Stimulated activated CD8-positive, alpha-beta memory T cell treated with anti-CD3 and anti-CD28 coated beads, Interleukin-15, amount 100 ng/mL, for 4 hours (primary cell): ENCODE measurements at places on chromosomes 16 and 17.

DNA sequence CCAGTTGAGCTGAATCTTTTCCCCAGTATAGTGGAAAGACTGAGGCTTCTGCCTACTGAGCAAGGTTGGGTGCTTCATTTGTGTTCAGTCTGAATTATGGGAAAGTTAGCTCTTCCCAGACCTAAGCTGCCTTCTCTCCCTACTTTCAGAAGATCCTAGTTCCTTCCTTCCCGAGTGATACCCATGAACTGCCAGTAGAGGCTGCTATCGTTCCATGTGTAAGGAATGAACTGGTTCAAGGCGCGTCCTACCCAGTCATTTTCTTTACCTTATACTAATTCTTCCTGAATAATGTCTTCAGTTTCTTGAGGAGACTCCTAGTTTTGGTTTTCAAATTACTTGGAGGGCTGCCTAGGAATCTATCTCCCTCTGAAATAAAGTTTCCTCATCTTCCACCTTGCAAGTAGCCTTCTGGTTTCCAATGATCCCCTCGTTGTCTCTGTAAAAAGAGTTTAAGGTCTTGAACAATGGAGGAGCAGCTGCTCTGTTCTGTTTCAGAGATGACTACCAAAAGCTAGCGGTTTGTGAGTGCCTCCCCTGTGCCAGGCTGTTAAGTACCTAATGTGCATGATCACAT lies 934 bp upstream of the AOC2 start:
- DNase-seq = no peak

DNA sequence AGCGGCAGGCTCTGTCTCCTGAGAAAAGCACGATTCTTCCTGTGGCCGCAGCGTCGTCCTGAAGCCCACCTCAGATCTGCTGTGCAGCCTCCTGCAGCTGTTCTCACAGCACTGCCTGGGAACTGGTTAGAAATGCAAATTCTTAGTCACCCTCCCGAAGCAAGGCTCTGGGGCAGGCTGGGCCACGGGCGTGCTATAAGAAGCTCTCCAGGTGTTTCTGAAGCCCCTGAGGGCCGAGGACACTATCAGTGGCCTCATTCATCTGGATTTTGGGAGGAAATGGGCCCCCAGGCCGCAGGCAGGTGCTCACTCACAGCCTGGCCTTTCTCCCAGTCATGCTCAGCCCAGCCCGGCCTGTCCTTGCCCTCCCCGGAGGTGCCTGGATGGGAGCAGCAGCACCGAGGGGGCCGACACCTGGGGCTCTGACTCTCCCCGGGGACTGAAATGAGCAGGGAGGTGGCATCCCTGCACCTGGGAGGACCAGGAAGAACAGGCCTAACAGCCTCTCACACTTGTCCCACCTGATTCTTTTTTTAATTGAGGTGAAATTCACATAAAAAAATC lies 10.4 kb upstream of the NLRC3 start:
- no peak for DNase-seq

DNA sequence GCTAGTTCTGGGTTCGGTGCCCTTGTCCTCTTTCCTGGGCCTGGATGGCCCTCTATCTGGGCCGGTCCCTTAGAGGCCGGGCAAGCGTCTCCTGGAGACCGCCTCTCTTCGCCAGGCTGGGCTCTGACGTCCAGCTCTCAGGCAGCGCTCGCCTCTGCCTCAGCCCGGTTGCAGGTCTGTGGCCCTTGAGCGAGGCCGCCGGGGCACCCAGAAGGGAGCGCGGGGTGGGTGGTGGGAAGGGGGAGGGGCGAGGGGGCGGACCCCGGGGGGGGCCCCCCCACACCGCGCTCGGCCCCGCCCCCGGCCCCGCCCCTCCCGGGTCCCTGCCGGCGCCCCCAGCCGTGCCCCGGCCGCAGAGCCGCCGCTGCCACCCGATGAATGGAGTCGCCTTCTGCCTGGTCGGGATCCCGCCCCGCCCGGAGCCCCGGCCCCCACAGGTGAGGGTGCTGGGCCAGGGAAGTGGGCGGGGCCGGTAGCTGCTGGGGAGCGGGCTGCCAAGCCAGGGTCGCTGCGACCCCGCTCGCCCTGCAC lies at the start of gene ARHGAP23:
ARHGAP23 (plus strand) TSS at position 353 of the 531 bp plus-strand sequence; CDS start at position 375, 22 bp downstream.
- DNase-seq = no peak

GRCh38 chr17:81865733-81866439 lies 5.3 kb downstream of the ARHGDIA start:
- no peak for DNase-seq

GRCh38 chr16:69870761-69871160 lies 80.4 kb upstream of the CLEC18A start:
- DNase-seq = no peak

GRCh38 chr17:6476810-6477179 lies 32.5 kb downstream of the PIMREG start:
- DNase-seq = no peak

GRCh38 chr17:69853541-69854224 lies 221.3 kb upstream of the KCNJ16 start:
- DNase-seq = no peak

- DNase-seq = no peak
Observed at GRCh38 chr17:50029185-50029584, 26.7 kb upstream of the ITGA3 start.

- no peak for DNase-seq
Observed at GRCh38 chr17:51147650-51148049, 5.7 kb upstream of the NME1 start.

- no peak for DNase-seq
Observed at GRCh38 chr16:81505011-81505661, 60.5 kb downstream of the CMIP start.

- DNase-seq = no peak
Observed at GRCh38 chr16:4494746-4495490, 18.7 kb downstream of the HMOX2 start.

DNA sequence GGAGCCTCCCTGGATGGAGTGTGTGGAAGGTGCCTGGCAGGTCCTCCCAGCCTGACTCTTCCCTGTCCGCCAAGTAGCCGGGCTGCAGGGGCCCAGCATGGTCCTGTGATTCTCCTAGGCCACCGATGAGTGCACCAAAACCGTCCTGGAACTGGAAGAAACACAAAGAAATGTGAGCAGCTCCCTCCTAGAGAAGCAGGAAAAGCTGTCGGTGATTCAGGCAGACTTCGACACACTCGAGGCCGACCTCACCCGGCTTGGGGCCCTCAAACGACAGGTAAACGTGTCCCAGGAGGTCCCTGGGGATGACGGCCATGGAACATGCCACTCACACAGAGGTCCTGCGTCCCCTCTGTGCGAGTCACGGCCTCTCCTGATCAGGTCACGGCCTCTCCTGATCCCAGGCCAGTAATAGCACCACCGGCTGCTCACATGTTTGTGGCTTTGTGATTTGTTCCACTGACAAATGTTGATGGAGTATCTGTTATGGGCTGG lies 4.2 kb upstream of the GAA start:
- DNase-seq = no peak

DNA sequence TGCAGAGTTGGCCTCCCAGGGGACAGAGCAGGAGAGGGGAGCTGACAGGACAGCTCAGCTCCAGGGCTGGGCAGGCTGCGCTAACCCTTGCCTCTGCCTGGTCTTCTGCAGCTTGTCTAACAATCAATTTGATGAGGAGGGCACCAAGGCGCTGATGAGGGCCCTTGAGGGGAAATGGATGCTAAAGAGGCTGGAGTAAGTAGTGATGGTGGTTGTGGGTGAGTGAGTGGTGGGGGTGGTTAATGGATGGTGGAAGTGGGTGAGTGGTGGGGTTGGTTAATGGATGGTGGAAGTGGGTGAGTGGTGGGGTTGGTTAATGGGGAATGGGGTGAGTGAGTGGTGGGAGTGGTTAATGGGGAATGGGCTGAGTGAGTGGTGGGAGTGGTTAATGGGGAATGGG lies 22.0 kb upstream of the CPNE2 start:
- no peak for DNase-seq

DNA sequence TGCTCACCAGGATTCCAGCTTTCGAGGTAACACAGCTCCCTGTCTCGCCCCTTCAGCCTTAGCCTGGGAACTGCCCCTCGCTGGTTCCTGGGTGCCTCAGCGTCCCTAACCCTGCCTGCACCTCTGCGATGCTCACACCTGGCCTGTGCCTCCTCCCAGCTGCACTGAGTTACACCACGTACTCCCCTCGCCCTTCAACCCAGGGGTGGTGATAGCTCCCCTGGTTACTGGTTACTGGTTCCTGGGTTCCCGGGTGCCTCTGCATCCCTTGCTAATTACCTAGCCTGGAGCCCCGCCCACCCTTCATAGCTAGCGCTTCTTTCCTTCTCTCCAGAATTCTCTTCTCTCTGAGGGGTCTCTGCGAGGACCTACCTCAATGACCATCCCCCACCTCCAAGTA lies 65.3 kb upstream of the PLCG2 start:
- DNase-seq = no peak

GRCh38 chr16:73337373-73338296 lies 289.7 kb upstream of the ZFHX3 start:
- DNase-seq = no peak

- no peak for DNase-seq
Observed at GRCh38 chr16:69526831-69527655, 38.7 kb upstream of the NFAT5 start.

- DNase-seq = no peak
Observed at GRCh38 chr17:55496094-55496881, 15.0 kb downstream of the SMIM36 start.

GRCh38 chr16:75203667-75204409 lies 3.1 kb downstream of the CTRB2 start:
- no peak for DNase-seq

GRCh38 chr16:85664580-85665372 lies 24.0 kb downstream of the GINS2 start:
- DNase-seq = no peak

- no peak for DNase-seq
Observed at GRCh38 chr16:89370081-89370511, 120.3 kb downstream of the ANKRD11 start.

DNA sequence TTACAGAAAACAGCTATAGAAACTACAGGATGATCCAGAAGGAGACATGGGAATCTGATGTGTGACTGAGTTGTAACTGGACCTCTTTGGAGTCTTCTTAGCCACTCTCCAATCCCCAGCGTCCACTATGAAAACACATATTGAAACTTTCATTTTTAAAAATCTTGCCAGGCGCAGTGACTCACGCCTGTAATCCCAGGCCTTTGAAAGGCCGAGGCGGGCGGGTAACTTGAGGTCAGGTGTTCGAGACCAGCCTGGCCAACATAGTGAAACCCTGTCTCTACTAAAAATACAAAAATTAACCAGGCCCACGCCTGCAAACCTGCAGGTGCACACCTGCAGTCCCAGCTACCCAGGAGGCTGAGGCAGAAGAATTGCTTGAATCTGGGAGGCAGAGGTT lies 53.3 kb downstream of the HIC1 start:
- DNase-seq = no peak

- DNase-seq = no peak
Observed at GRCh38 chr16:87458424-87458915, 34.4 kb downstream of the ZCCHC14 start.

- DNase-seq = no peak
Observed at GRCh38 chr16:68470461-68471150, 22.3 kb upstream of the SMPD3 start.

DNA sequence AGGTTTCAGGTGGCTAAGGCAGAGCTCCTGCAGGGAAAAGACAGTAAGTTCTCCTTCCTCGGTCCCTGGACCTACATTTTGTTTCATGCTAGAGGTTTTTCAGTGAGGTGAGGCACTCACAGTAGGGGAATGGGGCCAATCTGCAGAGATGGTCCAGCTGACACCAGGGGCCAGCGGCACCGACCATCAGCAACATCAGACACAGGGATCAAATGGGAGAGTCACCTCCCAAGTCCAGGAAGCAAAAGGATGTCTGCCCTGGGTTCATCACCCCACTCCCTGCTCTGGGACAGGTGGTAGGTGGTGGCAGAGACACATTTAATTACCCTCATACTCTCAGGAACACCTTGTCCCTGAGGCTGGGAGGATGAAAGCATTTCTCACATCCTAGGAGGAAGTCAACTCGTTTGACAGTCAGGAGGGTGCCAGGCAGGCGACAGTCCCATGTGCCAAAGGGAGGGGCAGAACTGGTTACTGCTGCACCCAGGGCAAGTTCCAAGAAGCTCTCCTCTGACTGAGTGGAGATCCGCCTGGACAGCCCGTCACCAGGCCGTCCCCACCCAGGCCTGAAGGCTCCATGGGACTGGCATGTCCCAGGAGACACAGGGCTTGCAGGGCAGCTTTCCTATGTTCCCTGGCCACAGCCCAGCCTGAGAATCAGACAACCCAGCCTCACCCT lies 19.2 kb downstream of the ATP6V0D1 start:
- no peak for DNase-seq

DNA sequence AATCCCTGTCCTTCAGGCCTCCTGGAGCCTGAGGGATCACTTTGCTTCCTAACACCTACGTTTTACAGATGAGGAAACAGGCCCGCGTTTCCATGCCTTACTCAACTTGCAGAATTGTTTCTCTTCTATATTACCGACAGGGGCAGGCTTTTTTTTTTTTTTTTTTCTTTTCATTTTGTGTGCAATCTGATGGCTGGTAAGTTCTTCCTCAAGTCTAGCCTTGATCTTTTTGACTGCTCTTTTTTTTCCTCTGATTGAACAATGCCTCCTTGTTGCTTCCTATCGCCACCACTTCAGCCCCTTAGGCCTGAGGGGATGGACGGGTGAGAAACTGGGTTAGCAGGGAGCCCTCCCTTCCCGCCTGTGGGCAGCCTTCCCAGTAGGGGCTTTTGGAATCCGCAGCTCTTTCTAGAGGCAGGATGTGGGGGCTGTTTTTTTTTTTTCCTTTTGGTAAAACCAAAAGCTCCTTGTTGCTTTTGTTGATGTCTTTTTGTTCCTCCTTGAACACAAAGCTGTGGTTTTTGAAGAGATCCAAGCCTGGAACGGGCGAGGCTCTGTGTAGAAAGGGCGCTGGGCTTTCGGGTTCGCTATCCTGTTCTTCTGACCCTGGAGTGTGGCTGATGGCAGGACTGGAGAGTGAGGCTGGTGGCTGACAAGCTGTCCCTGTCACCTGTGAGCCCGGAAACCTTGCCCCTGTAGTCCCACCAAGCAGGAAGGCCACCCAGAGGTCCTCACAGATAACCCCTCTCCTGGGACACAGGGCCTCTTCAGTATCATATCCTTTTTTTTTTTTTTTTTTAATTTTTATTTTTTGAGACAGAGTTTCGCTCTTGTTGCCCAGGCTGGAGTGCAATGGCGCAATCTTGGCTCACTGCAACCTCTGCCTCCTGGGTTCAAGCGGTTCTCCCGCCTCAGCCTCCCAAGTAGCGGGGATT lies 14.0 kb downstream of the LASP1 start:
- no peak for DNase-seq

DNA sequence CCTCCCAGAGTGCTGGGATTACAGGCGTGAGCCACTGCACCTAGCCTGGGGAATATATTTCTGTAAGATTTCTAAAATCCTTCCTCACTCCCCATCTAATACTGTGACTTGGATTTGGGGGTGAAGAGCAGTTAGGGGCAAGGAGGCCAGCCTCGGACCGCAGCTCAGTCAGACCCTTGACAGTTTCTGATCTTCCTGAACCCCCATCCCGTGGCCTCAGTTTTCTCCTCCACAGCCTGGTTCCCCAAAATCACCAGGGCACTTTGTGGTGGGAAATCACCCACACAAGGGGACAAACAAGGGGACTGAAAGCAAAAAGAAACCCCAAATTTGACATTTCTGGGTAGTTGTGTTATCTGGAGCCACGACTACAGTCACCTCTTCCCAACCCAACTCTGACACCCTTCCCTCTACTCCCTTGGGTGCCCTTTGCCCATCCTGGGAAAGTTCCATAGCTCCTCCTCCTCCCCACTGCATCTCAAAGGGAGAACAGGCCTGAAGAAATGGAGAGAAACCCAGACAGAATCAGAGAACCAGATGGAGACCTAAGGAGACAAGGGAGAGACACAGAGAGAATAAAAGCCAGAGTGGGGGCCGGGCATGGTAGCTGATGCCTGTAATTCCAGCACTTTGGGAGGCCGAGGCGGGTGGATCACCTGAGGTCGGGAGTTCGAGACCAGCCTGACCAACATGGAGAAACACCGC lies 2.8 kb upstream of the STAT5A start:
- no peak for DNase-seq
